BE2C (cell line): ENCODE measurements at places on chromosomes 12 and 14.

DNA sequence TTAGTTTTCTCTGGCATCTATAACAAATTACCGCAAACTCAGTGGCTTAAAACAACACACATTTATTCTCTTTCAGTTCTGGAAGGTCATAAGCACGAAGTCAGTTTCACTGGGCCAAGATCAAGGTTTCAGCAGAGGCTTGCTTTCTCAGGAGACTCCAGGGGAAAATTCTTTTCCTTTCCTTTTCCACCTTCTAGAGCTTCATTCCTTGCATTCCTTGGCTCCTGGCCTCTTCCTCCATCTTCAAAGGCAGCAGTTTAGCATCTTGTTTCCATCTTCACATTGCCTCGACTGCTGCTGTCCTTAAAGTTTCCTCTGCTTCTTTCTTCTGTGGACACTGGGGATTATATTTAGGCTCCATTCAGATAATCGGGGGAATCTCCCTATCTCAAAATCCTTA lies 106.1 kb downstream of the PDE3A start:
- DNase-seq, result no peak

- DNase-seq, result no peak
Observed at GRCh38 chr12:113252494-113252893, 31.2 kb downstream of the TPCN1 start.

GRCh38 chr14:53542732-53543131 lies 389.6 kb upstream of the DDHD1 start:
- DNase-seq, result peak; percentile 12

DNA sequence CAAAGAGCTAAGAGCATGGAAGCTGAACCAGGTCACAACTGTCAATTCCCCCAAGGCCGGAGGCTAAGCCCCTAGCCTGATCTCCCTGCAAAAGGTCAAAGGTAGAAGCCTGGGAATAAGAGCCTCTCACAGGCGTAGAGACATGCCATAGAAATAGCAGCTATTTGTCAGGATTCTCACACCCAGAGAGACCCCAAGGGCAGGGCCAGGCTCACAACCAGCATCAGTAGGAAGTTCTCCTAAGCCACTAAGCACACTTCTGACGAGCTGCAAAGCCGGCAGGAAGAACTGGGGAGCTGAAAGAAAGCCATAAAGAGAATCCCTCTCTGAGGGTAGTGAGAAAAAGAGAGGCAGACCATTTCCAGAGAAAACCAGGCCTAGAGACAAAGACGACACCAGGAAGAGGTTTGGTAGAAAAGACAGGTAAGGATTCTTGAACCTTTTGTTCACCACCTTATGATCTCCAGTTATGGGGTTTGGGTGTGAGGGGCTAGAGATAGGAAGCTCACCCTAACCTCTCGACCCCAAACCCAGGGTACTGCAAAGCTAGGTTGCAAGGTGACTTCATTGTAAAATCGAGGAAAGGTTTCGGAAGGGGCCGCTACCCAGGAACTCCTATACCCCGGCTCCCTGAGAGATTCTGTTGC lies 1.0 kb downstream of the SMARCC2 start:
- DNase-seq, result no peak

DNA sequence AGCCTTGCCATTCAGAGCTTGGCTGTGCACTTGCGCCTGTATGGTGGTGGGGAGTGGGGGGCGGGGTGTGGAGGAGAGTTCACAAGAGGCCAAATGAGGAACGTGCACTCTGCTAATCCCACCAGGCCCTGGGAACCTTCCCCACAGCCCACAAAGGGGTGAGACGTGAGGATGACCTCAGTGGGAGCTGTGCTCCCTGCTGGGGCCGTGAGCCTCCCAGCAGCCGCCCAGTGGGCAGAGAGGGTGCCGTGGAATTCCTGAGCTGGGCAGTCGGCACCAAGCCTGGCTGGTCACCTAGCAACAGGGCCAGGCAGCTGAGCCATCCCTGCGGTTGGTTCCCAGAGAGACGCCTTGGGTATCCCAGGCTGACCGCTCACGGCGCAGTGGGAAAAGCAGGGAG lies 53.7 kb downstream of the CCNK start:
- DNase-seq, result no peak

GRCh38 chr14:55074662-55075061 lies 23.2 kb downstream of the MAPK1IP1L start:
- no peak for DNase-seq

DNA sequence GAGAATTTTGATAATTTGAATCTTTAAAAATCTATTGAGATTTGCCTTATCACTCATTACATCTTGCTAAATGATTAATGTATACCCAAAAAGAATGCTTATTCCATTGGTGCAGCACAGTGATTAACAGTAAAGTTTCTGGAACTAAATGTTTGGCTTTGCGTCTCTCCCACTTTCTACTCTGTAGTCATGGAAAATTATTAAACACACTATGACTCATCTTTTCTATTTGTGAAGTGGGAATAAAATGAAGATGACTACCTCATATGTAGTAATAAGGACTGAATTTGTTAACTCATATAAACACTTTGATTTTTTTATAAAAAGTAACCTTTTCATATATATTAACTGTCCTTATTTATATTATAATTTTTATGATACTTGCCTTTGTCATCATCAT lies 118.1 kb downstream of the RERGL start:
- no peak for DNase-seq

DNA sequence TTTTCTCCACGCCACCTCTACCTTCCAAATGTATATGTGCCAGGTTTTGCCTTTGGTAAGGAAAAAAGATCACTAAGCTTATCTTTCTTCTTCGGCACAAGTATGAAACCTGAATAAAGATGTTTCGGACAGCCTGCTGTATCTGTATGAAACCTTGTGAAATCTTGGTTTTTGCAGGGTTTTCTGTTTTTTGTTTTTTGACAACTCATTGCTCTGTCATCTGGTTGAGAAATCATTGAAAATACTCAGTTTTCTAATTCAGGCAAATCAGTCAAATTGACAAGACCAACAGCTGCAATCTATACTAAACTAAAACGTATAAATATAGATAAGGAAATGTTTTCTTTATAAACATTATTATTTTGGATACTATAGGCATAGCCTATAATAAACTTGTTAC lies 63.1 kb upstream of the FGD4 start:
- DNase-seq, result no peak

DNA sequence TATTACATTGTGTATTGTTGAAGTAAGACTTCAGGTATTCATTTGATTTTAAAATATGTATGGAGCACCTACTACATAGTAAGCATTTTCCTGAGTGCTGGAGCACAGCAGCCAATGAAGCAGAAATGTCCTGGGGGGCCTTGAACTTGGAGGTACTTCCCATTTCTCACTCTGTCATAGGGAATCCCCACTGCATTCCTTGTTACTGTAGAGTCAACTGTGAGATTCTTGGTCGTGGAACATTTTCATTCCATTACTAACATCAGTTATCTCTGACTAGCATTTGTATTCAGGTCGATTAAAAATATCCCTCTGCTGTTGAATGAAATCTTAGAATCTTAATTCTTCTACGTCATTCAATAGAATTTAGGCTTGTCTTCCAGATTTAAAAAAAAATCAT lies 66.7 kb downstream of the PDE3A start:
- DNase-seq, result no peak

GRCh38 chr14:27995691-27996090 lies 770.9 kb upstream of the FOXG1 start:
- no peak for DNase-seq

GRCh38 chr12:64780531-64781279 lies 21.5 kb upstream of the GNS start:
- DNase-seq, result peak; percentile 28
